ENCODE measurements at places on chromosomes 5 and 9. TPM values are rescaled to one million over a fixed set of nuclear protein-coding genes. Genes with fewer than 3 reads are reported as not detected.

Gene CENPK
- total RNA-seq = 24.0 TPM

GRCh38 chr5:139232147-139232724 lies 34.1 kb upstream of the SIL1 start:
- H3K27ac ChIP-seq = no peak overlapping the region
- H3K4me3 ChIP-seq = no peak overlapping the region
- peaks cover 6% of the 10 kb centered on the region for H3K4me1 ChIP-seq
- H3K36me3 ChIP-seq = peaks cover 4% of the 10 kb centered on the region
- peaks cover 3% of the 10 kb centered on the region for H3K27me3 ChIP-seq

Gene CNTNAP3
- total RNA-seq = not detected

Gene ZNF354C
- total RNA-seq = 4.3 TPM

DNA sequence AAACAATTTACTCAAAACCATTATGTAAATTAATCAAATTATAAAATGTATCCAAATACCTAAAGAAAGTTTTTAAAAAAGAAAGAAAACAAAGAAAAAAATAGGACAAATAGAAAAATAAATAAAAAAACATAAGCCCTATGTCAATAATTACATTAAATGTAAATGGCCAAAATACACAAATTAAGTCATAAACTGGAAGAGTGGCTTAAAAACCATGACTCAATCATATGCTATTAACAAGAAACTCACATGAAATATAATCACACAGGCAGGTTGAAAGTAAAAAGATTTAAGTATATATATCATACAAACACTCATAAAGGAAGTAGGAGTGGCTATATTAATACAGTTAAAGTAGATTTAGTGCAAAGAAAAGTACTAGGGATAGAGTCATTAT lies 95.3 kb downstream of the PRELID2 start:
- no peaks in the 10 kb centered on the region for H3K27me3 ChIP-seq
- no peak overlapping the region for H3K4me3 ChIP-seq
- no peaks in the 10 kb centered on the region for H3K36me3 ChIP-seq
- no peaks in the 10 kb centered on the region for H3K4me1 ChIP-seq
- H3K27ac ChIP-seq = no peak overlapping the region
- DNase-seq = no peak

GRCh38 chr5:35852084-35852734 lies 4.5 kb upstream of the IL7R start:
- peaks cover 67% of the 10 kb centered on the region for H3K4me1 ChIP-seq
- peak overlapping the region; percentile 28 for H3K27ac ChIP-seq
- H3K4me3 ChIP-seq = peak overlapping the region; percentile 83
- DNase-seq = no peak
- no peaks in the 10 kb centered on the region for H3K27me3 ChIP-seq

DNA sequence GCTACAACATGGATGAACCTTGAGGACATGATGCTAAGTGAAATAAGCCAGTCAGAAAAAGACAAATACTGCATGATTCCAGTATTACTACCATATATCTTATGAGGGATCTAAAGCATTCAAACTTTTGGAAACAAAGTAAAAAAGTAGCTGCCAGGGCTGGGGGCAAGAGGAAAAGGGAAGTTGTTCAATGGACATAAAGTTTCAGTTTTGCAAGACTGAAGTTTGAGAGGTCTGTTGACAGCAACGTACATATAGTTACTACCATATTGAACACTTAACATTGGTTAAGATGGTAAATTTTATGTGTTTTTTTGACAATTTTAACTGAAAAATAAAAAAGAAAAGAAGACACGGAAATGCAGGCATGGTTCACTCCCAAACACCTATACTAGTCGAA lies 77.6 kb downstream of the MAPKAP1 start:
- no peak for DNase-seq
- no peak overlapping the region for H3K27ac ChIP-seq
- no peaks in the 10 kb centered on the region for H3K27me3 ChIP-seq
- H3K4me3 ChIP-seq = no peak overlapping the region
- peaks cover 69% of the 10 kb centered on the region for H3K4me1 ChIP-seq

Gene ZNF883
- total RNA-seq = 4.9 TPM

GRCh38 chr5:138245717-138246116 lies 28.7 kb downstream of the GFRA3 start:
- H3K4me3 ChIP-seq = no peak overlapping the region
- no peaks in the 10 kb centered on the region for H3K4me1 ChIP-seq
- H3K36me3 ChIP-seq = no peaks in the 10 kb centered on the region
- no peak overlapping the region for H3K27ac ChIP-seq
- H3K27me3 ChIP-seq = peaks cover 39% of the 10 kb centered on the region

Gene RNF38
- total RNA-seq = 17.3 TPM

- H3K4me1 ChIP-seq = peaks cover 32% of the 10 kb centered on the region
- no peak for DNase-seq
- H3K27me3 ChIP-seq = peaks cover 6% of the 10 kb centered on the region
- H3K36me3 ChIP-seq = no peaks in the 10 kb centered on the region
- H3K4me3 ChIP-seq = no peak overlapping the region
Measured at GRCh38 chr5:168311061-168311566, 19.7 kb downstream of the WWC1 start.

Gene SLC6A19
- total RNA-seq = not detected

Gene KIF4B
- total RNA-seq = 0.13 TPM
